ENCODE measurements at places on chromosomes 3 and 15.
A peak's percentile ranks its signal among the peaks of the same experiment; 100 is the strongest.

DNA sequence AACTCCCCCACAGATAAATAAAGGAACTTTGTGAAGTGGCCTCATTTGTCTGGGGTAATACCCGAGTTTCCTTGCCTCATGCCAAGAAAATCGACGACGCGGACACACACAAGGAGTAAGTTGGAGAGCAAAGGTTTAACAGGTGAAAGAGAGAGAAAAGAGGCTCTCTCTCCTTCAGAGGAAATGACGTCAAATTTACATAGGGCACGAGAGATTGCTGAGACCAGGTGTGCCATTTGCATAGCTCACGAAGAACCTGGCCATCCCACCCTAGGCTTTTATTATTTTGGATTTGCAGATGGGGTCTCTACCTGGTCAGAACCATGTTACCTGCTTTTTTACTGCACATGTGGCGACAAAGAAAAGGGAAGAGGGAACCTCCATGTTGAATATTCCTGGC is 49.3 kb upstream of the IGF2BP2 start:
- no peak for DNase-seq

- DNase-seq: no peak
Observed at GRCh38 chr3:187698499-187699399, 3.6 kb downstream of the RTP2 start.

DNA sequence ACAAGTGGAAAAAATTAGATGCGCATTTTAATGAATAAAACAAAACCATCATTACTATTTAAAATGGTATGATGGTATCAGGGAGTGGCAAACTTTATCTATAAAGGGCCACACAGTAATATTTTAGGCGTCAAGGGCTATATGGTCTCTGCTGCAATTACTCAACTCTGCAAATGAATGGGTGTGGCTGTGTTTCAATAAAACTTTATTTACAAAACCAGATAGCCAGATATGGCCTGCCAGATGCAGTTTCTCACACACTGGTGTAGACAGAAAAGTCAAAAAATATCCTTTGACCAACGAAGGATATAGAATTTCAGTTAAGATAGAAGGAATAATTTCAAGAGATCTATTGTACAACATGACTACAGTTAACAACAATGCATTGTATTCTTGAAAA is 83.8 kb downstream of the CLASP2 start:
- DNase-seq: no peak

GRCh38 chr15:42286445-42287029 is 13.3 kb upstream of the TMEM87A start:
- no peak for DNase-seq

DNA sequence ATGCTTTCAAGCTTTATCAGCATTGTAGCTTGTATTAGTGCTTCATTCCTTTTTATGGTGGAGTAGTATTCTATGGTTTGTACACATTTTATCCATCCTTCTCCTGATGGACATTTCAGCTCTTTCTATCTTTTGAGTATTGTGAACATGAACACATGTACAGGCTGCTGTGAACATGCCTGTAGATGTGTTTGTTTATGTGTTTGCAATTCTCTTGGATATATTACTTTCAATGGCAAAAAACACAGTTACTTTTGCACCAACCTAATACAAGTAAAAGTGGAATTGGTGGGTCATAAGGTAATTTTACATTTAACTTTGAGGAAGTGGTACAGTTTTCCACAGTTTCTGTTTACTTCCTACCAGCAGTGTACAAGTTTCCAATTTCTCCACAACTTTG is 180.4 kb downstream of the FNDC3B start:
- no peak for DNase-seq

GRCh38 chr3:141103503-141103902 is 52.4 kb downstream of the SPSB4 start:
- DNase-seq: no peak

DNA sequence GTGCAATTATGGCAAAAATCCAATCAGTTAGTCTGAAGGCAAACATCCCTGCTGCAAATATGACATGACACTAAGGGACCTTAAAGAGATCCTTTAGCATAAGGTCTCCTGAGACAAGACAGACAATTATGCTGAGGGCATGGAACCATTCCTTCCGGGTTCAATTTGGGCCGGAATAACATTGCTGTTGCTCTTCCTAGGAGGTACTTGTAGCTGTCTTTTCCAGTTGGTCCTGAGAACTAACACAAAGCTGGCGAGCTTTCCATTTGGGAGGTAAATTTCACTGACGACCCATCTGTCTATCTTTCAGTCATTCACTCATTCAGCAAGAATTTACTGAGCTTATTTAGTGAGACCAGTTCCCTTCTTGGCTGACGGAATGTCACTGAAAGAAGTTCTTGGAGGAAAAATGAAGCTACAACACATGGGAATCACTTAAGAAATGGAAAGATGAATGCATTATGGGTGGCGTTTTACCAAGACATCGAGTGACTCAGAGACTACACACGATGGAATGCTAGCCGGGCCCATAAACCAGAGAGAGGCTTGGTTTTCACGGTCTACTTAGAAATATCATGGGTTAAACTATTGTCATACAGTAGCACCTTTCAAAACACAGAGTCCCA is 215.5 kb downstream of the PDZRN3 start:
- DNase-seq: no peak

DNA sequence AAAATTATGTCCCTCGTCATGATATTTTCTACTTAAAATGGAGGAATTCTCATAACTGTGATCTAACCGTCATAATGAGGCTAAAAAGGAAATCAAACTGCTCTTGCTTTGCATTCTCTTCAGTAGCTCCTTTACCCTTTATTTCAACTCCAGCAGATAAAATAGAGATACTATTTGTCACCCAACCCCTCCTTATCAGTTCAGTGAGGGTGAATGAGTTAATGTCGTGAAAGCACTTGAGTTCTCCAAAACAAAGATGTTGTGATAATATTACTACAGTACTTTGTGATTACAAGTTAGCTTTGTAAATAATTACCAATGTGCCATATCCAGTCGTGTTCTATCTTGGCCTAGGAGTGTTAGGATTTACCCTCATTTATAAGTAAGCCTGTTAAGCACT is 63.4 kb upstream of the ANKRD28 start:
- DNase-seq: no peak

DNA sequence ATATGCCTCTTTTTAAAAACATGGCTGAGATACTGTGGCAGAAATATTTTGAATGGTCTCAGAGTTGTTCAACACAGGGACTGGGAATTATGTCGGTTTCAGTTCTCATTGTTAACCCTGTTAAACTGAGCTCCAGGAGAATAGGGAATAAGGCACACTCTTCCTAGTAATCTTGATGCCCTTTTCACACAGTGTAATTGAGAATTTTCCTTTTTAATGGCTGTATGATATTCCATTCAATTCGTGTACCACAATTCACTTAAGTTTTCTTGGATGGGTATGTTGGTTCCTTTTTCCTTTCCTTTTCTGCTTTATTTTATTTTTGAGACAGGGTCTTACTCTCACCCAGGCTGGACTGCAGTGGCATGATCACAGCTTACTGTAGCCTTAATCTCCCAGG is 33.7 kb upstream of the BCL2L10 start:
- DNase-seq: no peak

DNA sequence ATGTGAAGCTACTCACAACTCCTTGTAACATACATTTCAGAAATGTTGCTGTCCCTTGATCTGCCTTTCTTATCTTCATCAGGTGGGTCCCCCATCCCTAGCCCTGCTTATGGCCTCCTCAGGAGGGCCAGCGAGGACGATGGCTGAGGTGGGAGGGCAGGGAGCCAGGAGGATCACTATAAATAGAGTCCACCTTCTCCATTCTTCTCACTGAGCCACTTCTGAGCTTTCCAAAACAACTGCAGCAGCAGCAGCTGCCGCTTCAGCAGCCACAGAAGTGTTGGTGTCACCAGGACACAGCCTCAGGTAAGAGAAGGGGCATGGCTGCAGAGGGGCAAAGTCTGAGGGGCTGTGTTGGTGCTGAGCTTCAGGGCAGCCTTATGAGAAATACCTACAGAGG is 53.5 kb downstream of the ANAPC13 start:
- no peak for DNase-seq

DNA sequence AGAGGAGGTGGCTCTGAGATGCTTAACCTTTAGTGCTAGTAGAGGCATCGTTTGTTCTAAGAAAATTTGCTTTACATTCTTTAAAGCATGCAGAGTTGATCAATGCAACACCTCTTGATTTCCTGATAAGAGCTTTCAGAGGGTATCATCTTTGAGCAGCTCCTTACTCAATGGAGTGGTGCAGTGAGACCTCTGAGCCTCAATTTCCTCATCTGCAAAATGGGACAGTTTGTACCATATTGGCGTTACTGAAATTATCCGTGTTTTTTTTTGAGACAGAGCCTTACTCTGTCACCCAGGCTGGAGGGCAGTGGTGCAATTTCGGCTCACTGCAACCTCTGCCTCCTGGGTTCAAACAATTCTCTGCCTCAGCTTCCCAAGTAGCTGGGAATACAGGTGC is 1.6 kb upstream of the TMEM42 start:
- DNase-seq: no peak

DNA sequence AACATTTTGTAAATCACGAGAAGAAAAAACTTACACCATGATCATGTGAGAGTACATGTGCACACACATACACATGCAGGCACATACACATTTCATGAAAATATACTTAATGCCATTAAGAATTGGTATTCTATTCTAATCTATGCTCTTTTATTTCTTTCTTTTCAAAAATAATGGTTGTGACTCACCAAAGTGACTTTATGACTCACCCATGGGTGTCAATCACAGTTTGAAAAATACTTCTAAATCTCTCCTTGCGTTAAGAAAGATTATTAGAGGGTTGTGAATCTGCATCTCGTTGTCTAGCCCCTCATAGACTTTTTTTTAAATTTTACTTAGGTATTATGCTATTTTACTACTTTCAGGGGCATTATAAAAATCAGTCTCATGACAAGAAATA is 254.2 kb downstream of the TUSC7 start:
- no peak for DNase-seq

- no peak for DNase-seq
Observed at GRCh38 chr3:157249606-157250005, 89.7 kb upstream of the CCNL1 start.

- DNase-seq: no peak
Observed at GRCh38 chr15:87639305-87640011, 617.1 kb downstream of the NTRK3 start.

- DNase-seq: no peak
Observed at GRCh38 chr15:82587805-82588204, 47.5 kb upstream of the RPS17 start.

GRCh38 chr3:129413687-129414506 is 14.5 kb downstream of the EFCAB12 start:
- no peak for DNase-seq

GRCh38 chr3:38556640-38557358 is 60.7 kb downstream of the EXOG start:
- no peak for DNase-seq

- DNase-seq: no peak
Observed at GRCh38 chr3:105614288-105615030, 247.8 kb downstream of the ALCAM start.

DNA sequence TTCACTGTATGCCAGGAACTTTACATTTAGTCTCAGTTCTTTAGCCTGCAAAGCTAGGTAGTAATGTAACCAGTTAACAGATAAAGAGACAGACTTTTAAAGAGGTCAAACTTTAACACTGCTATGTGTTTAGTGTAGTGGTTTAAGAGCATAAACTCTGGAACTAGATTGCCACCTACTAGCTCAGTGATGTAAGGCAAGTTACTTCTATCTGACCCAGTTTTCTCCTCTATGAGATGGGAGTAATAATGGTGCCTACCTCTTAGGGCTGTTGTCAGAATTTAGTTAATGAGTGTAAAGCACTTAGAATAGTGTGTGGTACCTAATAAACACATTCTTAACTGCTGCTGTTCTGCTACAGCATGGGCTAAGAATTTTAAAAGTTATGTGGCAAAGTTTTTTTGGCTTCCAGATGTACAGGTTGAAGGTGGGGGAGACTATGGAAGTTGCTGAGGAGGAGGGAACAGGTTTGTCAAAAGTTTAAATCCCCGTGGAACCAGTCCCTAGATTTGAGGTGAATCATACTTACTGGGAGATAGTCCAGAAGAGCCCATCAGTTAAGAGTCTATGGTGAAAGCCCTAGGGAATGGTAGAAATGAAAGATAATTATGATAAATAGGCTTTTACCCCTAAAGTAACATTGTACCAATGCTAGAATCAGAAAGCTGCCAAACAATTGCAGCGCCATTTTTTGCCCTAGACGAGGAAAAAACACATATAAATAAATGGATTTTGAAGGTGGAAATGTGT is 13.9 kb downstream of the TSC22D2 start:
- DNase-seq: peak; percentile 10

Measured in PC-9 (cell line).